ENCODE measurements at places on chromosomes 12 and 14.

DNA sequence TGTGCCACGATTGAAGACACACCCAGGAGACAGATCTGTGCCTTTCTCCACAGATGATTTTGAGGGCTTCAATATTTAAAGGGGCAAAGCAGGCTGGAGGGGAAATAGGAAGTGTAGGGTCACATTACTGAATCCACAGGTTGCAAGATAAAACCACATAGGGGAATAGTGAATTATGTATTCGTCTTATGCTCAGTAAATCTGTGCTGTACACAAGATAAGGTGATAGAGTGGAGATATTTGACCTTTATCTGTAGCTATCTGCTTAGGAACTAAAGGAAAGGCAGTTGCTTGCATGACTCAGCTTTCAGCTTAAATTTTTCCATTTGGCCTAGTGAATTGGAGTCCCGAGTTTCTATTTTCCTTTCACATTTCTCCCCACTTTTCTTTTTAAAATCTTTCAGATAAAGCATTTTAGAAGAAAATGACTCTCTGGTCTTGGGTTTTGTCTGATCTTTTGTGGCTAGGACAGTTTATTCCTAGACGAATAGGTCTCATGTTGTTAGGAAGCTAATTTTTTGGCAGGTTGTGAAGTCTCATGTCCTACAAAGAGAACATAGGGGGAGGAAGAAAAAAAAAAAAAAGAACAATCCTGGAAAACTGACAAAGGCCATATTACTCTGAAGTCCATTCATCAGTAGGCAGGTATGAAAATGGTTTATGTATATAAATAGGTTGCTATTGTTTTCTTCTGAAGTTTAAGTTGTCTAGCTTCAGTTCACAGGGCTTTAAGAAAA, 55.4 kb downstream of the FBXO33 start:
- DNase-seq: no peak

GRCh38 chr12:57127726-57128518, at the start of gene LRP1:
Gene LRP1 (plus strand): TSS chr12:57128483. CDS start chr12:57128965, 482 bp downstream.
- DNase-seq: peak; percentile 88

GRCh38 chr14:67982711-67983608, 163.4 kb downstream of the RAD51B start:
- no peak for DNase-seq

GRCh38 chr12:96241431-96241830, 47.3 kb downstream of the ELK3 start:
- DNase-seq: no peak

DNA sequence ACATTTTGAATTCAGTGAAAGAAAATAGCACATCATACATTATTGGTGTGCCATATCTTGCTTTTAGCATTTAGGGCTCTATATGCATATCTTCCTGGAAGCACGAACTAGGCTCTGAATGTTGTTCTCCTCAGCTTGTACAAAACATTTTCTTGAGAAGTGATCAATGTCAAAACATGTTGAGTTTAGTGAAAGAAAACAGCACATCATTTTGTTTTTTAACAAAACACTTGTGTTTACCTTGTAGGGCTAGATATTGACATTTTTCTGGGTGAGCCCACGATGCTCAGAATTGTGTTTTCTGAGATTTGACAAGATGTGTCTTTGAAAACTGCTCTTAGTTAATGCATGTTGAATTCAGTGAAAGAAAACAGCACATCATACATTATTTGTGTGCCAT, 81.0 kb downstream of the ASCL4 start:
- no peak for DNase-seq

GRCh38 chr14:101073598-101073965, 170.1 kb upstream of the RTL1 start:
- no peak for DNase-seq

DNA sequence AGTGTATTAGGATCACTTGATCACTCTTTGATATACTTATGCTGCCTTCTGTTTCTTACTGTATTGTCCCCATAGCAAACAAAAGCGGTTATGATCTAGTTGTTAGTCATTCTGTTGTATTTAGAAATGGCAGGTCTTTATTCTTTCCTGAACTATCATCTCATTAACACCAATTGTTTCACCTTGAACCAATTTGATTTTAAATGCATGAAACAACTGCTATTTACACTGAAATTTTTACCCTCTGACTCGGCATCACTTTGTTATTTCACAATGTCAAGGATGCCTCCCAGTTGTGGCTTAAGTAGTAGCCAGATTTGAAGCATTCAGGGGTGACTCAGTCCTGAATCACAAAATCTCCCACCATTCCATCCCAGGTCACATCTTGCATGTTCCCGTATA, 303.5 kb downstream of the EGLN3 start:
- no peak for DNase-seq

- DNase-seq: peak; percentile 52
Observed at GRCh38 chr14:54669721-54670561, 103.0 kb downstream of the SAMD4A start.

- DNase-seq: no peak
Observed at GRCh38 chr12:31832740-31833729, 104.2 kb upstream of the AMN1 start.

DNA sequence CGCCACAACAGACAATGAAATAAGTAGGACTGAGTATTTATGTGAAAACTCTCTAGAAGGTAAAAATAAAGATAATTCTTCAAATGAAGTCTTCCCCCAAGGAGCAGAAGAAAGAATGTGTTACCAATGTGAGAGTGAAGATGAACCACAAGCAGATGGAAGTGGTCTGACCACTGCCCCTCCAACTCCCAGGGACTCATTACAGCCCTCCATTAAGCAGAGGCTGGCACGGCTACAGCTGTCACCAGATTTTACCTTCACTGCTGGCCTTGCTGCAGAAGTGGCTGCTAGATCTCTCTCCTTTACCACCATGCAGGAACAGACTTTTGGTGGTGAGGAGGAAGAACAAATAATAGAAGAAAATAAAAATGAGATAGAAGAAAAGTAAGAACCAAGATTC, 82.7 kb downstream of the VEZT start:
- no peak for DNase-seq

DNA sequence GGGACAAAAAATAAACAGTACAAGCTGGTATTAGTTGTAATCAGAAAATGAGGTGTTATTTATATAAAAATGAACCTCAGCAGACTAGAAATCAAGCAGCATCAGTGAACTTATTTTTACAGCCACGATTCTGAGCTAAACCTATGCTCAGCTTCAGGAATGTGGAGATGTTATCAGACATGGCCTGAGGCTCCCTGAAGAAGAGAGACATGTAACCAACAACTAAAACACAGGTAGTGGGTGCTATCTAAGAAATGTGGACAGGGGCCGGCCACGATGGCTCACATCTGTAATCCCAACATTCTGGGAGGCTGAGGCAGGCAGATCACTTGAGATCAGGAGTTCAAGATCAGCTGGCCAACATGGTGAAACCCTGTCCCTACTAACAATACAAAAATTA, 534.3 kb downstream of the VRK1 start:
- DNase-seq: no peak

DNA sequence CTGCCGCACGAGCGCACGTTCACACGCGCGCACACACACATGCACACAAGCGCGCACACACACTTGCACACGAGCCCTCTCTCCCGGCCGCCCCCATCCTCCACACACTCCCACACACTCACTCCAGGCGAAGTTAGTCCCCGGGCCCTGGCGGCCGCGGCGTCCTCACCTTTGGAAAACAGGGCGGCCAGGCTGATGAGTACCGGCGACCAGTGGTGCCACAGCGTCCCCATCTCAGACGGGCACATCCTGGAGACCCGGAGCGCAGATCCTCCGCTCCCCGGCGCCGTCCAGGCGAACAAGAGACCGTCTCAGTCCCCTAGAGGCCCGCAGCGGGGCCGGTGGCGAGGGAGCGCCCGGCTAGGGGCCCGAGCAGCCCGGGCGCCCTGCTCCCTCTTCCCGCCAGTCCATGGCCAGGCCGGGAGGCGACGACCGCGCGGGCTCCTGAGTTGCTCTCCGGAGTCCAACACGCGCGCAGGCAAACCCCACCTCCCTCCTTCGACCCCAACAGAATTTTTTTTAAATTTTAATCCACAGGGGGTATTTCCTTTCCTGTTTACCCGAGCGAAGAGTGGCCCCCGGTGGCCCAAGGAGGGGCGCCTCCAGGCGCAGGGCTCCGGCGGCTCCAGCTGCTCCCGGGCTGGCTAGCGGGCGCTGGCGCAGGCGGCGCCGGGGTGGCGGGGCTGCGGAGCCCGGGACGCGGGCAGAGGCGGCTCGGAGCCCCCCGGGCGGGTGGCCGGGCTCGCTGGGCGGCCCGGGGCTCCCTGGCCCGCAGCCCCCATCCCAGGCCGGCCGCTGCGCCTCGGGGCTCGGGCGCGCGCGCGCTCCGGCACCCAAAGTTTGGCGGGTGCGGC, 506 bp downstream of the TMEM132D start:
- no peak for DNase-seq

DNA sequence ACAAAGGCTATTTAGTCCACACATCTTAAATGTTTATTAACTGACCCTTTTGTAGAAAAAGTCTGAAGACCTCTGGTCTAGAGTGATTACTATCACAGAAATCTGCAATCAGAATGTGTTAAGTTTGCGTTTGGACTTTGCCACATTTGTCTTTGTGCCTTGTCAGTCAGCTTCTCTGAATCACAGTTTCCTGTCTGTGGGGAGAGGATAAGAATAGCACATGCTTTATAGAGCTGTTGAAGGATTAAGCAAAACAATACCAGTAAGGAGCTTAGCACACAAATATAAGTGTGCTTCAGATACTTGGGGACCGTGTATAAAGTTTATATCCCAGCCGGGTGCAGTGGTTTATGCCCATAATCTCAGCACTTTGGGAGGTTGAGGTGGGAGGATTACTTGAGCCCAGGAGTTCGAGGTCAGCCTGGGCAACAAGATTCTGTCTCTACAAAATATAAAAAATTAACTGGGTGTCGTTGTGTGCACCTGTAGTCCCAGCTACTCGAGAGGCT, 63.0 kb upstream of the BTG1 start:
- no peak for DNase-seq

- no peak for DNase-seq
Observed at GRCh38 chr14:66610154-66610563, 102.2 kb downstream of the GPHN start.

- no peak for DNase-seq
Observed at GRCh38 chr12:102481705-102482425, 1.5 kb upstream of the IGF1 start.

DNA sequence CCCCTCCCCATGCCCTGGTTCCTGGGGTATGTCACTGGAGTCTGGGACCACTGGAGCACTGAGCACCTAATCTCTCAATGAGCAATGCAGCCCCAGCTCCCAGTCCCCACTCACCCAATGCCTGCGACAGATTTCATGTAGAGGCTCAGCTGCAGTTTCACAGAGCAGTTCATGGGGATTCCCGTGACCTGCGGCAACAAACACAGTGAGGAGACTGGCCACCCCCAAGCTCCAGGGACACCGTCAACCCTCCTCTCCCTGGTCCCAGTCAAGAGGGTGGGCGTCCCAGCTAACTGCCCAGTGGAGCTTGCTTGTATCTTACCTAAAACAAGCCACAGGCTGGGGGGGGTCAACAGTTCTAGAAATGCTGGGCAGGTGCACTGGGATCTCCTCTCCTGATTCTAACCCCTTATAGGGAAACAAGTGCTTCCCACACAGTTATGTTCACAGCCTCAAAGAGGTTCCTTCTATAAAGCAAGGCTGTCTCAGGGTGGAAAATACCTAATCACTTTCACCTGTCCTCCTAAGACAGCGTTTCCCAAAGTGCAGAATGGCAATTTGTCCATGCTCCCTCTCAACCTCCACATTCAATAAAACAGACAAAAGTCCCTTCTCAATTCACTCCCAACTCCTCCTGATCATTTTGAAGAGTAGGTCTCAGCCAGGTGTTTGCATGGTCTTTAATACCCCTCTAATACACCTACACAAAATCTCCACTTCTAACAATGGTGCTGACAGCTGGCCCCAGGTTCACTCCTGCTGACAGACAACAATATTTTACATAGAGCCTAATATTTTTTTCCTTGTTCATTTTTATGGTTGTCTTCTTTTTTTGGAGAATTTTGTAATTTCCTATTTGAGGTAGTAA, 68.3 kb downstream of the SCARB1 start:
- DNase-seq: no peak

- no peak for DNase-seq
Observed at GRCh38 chr12:55705782-55706402, 1.8 kb downstream of the ITGA7 start.

DNA sequence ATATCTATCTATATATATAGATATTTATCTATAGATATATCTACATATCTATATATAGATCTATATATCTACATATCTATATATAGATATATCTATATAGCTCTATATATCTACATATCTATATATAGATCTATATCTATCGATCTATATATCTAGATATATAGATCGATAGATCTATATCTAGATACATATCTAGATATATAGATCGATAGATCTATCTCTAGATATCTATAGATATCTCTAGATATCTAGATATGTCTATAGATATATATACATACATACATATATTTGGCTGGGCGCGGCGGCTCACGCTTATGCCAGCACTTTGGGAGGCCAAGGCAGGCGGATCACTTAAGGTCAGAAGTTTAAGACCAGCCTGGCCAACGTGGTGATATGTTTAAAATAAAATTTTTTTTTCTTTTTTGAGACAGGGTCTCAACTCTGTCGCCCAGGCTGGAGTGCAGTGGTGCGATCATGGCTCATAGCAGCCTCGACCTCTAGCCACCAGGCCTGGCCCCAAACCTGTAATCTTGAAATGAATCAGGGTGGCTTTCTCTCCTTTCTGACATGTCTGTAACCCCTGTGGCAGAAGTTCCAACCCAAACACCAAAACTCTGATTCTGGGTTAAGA, 18.1 kb downstream of the ARPC3 start:
- no peak for DNase-seq

DNA sequence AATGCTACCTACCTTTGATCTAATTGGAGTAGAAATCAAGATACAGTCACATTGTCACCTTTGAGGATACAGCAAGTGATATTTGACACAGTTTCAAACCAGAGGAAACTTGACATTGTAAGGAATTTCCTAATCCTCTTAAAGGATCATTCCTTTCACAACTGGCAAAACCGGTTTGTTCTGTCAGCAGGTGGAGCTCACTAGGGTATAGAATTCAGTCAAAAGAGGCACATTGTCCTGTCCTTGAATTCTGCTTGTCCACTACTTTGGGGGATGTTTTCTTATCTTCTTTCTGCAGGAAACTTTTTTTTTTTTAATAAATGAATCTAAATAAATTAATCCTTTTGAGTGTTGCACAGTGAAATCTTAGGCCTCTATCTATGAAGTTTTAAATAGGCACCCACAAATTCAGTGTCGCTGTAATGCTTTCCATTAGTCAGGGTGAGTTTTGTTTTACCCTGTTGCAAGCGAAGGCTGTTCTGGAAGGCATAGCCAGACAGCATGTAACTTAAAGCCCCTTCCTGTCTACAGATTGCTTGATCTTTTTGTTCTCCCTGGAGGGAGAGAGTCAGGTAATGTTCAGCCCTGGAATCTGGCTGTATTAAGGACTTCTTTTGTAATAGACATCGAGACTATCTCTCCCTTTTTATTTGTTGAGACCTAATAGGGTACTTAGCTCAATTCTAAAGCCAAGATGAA, 285.0 kb upstream of the RGS6 start:
- peak; percentile 35 for DNase-seq

- DNase-seq: peak; percentile 46
Observed at GRCh38 chr12:49868952-49869815, 26.3 kb upstream of the BCDIN3D start.

GRCh38 chr14:22557846-22558220, 31.2 kb downstream of the DAD1 start:
- no peak for DNase-seq

Measured in transverse colon (tissue), 4 donors.